Hair follicular keratinocyte (primary cell): ENCODE measurements at places on chromosomes 1 and 21. TPM values are rescaled to one million over a fixed set of nuclear protein-coding genes. Genes with fewer than 3 reads are reported as not detected.

Gene COL11A1
- 6.1 and 12.1 TPM in 2 replicates for total RNA-seq

Gene SLC35E2B
- total RNA-seq: 8.0 and 12.4 TPM in 2 replicates

Gene C1orf141
- total RNA-seq: not detected in 2 replicates

Gene MCOLN3
- total RNA-seq: 1.7 and 2.6 TPM in 2 replicates

Gene UMODL1
- not detected in 2 replicates for total RNA-seq

Gene TNFRSF18
- not detected in 2 replicates for total RNA-seq

Gene TMEM39B
- 5.2 and 6.1 TPM in 2 replicates for total RNA-seq

Gene CACHD1
- 1.5 and 1.6 TPM in 2 replicates for total RNA-seq

Gene TCP10L
- not detected in 2 replicates for total RNA-seq

Gene DNMT3L
- total RNA-seq: not detected in 2 replicates

Gene C1orf185
- total RNA-seq: not detected in 2 replicates

Gene NUCKS1
- total RNA-seq: 67.5 and 72.4 TPM in 2 replicates

Gene ZFP69B
- 2.1 and 3.6 TPM in 2 replicates for total RNA-seq

Gene GALE
- 150 and 155 TPM in 2 replicates for total RNA-seq

Gene ADAMTS5
- total RNA-seq: not detected in 2 replicates

Gene UAP1
- 151 and 160 TPM in 2 replicates for total RNA-seq

Gene LCE1D
- not detected in 2 replicates for total RNA-seq

Gene LIN9
- total RNA-seq: 4.1 and 9.6 TPM in 2 replicates

Gene CFHR5
- total RNA-seq: not detected in 2 replicates

Gene GPR3
- total RNA-seq: 1.0 TPM in 2 replicates

Gene LYST
- 6.8 TPM in 2 replicates for total RNA-seq

Gene KRTAP11-1
- not detected in 2 replicates for total RNA-seq

Gene UBASH3A
- total RNA-seq: not detected in 2 replicates

Gene ATP6V1G3
- not detected in 2 replicates for total RNA-seq

Gene LCE1C
- 1.1 and 9.9 TPM in 2 replicates for total RNA-seq

Gene CACNA1S
- total RNA-seq: not detected in 2 replicates

Gene TSPEAR
- not detected in 2 replicates for total RNA-seq

Gene ARHGEF10L
- 1.4 and 3.4 TPM in 2 replicates for total RNA-seq

Gene CLIC6
- total RNA-seq: 0.16 TPM in 1 of 2 replicates, not detected in the other

Gene FCAMR
- not detected in 2 replicates for total RNA-seq

Gene LCE3C
- total RNA-seq: not detected in 2 replicates
